ENCODE measurements at places on chromosomes 2 and 18.

DNA sequence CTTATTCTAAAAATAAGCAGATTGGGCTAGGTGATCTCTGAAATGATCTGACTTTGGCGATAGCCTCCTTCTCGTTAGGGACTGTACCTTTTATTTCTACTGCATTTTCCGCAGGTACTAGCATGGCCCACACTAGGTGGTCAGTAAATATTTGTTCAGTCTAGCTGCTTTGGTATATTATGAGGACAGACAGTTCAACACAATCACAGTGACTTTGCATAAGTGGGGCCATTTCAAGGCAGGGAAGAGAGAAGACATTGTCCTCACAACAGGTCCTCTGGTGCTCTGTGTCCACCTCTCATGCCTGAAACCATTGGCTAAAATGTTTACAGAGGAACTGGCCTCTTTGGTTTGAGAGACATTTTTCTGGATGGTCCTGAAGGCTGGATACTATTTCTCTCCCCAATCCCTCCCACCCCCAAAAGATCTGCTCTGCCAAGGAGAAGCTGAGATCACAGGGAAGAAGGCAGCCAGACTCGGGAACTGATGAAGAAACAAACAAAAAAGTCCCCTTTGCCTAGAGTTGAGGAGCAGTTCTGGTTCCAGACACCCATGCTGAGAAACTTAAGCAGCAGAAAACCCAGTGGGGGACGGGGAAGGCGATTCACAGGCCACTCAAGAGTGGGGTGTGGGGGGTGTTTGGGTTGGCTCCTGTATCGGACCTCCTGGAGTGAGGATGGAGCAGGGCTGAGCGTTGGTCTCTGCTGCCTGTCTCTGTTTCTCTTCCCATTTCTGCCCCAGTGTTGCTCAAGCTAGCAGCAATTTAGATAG lies 2.9 kb upstream of the TNP1 start:
- no peak for DNase-seq

- peak; percentile 36 for DNase-seq
Observed at GRCh38 chr2:174344716-174345461, 10.1 kb downstream of the SP9 start.

GRCh38 chr2:137151731-137152130 lies 386.4 kb downstream of the THSD7B start:
- DNase-seq = no peak

DNA sequence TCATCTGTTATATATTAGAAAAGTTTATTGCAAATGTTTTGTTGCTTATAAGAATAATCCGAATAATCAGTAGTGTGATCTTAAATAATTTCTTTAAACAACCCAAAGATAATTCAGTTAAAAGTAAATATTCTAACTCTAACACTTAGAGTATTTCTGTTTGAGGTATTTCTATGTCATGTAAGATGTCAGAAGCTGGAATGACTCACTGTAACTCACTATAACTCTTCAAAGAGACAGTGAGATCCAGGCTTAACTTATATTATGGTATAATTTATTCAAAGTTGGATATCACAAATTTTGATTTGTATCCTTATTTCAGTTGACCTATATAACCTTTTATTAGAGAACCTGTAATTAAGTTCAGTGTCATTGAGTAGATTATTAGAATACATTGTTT lies 6.9 kb downstream of the MBD5 start:
- DNase-seq = no peak

DNA sequence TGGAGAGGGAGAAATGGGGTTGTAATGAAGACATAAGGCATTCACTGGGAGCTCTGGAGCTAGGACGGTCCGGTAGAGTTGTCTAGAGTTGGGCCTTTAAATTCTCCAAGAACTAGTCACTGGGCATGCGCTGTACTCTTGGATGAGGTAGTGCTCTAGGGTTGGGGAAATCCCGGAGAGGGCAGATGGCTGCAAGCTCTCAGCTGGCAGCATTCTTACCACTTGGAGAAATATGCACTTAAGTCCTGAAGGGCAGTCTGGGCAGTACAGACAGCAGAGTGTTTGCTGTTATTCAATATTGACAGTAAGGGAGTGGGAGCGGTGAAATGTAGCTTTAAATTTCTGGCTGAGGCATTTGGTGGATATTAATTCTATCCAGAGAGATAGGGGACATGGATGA lies 214.6 kb downstream of the RDH14 start:
- DNase-seq = no peak

DNA sequence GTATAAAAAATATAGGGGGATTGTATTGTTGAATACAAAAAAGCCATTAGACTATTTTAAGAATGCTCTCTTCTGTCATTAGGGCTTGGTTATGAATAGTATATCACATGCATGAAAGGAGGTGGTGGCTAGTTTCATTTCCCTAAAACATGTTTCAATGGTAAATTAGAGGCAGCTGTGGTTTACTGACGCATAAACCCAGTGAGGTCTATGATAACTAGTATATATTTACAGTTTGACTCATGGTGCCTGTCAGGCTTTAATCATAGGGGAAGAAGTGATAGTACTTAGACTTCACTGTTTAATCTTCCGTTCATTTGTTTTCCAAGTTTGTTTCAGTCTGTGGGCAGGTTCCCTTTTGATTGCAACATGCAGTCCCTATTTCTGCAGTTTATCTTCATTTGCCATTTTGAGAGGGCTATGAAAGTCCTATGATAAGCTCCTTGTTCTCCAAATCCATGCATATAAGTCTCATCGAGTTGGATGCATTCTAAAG lies 55.1 kb upstream of the MAP4K3 start:
- DNase-seq = peak; percentile 17

- DNase-seq = peak; percentile 24
Observed at GRCh38 chr2:239143858-239144712, 256.7 kb downstream of the HDAC4 start.

DNA sequence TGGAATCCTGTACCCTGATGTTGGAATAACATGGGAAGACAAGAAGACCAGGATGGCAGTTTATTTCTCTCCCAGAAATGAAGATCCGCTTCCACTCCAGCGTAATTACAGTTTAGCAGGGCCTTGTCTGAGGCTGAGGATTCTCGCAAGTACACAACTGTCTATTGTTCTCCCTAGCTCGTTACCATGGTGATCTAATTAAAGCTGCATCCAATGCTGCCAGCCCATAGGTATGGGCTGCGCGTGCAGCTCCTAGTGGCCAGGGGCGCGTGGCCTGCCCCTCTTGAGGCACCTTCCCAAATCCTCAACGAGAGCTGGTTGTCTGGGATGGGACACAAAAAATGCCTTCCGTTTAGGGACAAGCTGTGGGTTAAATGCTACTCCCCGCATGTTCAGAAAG lies 344.9 kb downstream of the CYRIA start:
- DNase-seq = no peak

- DNase-seq = no peak
Observed at GRCh38 chr2:171167352-171167997, 6.8 kb upstream of the TLK1 start.

DNA sequence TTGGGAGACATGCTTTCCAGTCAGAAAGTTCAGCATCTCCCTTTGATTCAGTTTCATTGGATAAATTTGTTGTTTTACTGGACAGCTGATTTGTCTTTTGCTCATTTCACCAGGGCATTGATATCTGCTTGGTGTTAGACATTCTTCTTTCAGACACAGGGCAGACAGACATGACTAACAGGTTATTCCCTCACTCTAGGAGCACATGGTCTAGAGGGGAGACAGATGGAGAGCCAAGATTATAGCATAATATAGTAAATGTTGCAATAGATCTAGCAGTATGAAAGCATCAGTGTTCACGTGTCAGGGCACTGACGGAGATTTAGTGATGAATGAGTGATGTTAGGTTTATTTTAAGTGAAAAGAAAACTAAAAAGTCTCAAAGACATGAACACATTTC lies 187.0 kb upstream of the CYRIA start:
- DNase-seq = no peak

GRCh38 chr18:55501982-55502710 lies 85.8 kb downstream of the TCF4 start:
- DNase-seq = no peak

DNA sequence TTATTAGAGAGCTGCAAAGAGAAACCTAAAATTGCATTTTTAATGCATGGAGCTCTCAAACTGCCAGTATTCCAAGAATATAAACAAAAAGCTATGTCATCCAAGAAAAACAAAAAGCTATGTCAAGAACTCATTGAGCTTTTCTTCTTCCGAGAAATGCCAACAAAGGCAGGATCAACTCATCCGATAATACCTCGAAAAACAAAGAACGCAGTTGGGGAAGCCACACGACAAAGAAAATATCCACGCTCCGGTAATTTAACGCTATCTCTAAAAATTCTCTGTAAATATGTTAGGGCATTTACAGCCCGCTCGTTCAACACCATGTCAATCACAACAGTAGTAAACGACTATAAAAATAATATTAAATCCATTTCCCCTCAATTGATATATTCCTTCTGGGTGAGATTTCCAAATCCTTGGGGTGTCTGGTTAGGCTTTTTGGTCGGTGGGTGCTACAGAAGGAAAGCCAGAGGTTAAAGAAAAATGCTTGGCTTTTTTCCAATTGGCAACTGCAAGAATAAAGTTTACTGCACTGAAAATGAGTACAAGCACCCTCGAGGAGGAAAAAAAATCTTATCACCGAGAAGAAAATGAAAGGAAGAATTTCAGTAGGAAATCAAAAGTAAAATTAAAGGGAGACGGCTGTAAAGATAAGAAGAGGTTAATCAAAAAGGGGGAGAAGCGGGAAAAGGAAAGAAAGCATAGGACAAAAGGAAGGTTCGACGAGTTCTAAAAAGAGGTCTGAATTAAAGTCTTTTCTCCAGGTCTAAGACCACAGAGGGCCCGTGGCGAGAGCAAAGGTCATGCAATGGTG lies 856 bp downstream of the TIA1 start:
- peak; percentile 58 for DNase-seq

DNA sequence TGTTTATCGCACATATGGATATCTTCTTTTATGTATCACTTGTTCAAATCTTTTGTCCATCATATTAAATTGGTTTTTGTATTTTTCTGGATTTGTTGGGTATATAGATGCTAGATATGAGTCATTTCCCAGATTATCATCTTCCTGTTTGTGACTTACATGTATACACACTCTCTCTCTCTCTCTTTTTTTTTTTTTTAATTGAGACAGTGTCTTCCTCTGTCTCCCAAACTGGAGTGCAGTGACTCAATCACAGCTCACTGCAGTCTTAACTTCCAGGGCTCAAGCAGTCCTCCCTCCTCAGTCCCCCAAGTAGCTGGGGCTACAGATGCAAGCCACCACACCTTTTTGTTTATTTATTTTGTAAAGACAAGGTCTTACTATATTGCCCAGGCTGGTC lies 43.8 kb downstream of the XIRP2 start:
- DNase-seq = no peak

GRCh38 chr18:69980982-69981804 lies 33.5 kb upstream of the CD226 start:
- no peak for DNase-seq

- no peak for DNase-seq
Observed at GRCh38 chr2:208300847-208301618, 35.0 kb downstream of the PIKFYVE start.

DNA sequence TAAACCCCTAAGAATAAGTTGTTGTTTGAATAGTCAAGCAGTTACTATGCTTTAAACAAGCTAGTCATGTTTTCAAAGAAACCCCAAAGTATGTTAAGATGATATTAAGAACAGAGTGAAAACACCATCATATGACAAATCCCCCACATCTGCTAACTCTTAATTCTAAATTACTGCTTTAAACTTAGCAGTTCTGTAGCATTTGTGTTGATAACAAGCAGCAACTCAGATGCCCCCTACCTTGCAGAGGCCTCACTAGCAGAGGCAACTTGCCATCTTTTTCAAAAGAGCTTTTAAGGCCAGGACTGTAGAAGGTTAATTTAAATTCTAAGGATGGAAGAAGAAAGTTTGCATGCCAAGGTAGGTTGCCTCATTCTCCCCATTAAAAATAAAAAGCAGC lies 376.2 kb downstream of the SETBP1 start:
- no peak for DNase-seq

GRCh38 chr2:148042219-148042618 lies 21.3 kb downstream of the MBD5 start:
- DNase-seq = no peak

GRCh38 chr2:187362151-187362550 lies 85.9 kb downstream of the CALCRL start:
- no peak for DNase-seq

- no peak for DNase-seq
Observed at GRCh38 chr2:239498981-239499634, 98.3 kb upstream of the HDAC4 start.

DNA sequence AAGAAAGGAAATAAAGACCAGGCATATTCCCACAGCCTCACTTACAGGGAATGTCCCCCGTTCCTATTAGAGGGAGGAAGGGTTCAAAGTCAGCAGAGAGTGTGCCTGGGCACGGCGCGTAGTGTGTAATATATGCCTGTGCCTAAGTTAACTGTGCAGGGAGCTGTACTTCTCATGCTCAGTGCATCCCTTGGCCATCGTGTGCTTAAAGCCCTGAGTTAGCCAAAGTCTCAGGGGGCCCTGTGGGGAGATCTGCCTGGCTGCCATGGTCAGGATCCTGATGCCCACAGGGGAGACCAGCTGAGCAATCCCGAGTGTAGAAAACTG lies 48.4 kb downstream of the TEX51 start:
- no peak for DNase-seq

DNA sequence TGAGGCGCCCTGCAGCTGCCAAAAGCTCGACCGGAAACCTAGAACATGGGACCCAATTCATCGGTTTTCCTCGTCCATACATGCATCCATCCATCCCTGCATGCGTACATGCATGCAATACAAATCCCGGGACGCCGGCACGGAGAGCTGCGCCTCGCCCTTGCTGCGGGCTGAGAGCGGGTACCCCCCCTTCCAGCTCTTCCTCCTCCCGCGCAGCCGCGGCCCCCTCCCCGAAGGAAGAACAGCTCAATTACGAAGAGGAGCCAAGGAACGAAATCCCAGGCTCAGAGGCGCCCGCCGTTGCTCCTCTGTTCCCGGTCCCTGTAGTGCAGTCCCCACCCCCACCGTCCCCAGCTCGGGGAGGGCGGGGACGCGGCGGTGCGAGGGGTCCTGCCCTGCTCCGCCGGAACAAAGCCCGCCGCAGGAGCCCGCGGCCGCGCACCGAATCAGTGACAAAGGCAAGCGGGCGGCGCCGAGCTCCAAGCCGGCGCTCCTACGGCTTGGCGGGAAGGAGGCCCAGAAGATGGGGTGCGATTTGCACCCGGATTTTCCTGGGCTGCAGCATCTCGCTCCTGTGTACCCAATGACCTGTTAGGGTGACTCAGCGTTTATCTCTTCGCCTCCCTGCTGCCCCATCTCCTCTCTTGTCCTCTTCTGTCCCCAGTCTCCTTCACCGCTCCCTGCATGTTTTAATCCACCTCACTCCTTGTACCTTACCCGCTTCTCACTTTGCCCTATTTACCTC lies 8.9 kb upstream of the POU3F3 start:
- no peak for DNase-seq
